Epithelial cell of alveolus of lung (primary cell): ENCODE measurements at places on chromosomes 2 and 18. TPM values are rescaled to one million over a fixed set of nuclear protein-coding genes. Genes with fewer than 3 reads are reported as not detected.

Gene CNDP1
- not detected in 2 replicates for total RNA-seq

Gene CASP10
- total RNA-seq, result 0.88 and 2.2 TPM in 2 replicates

Gene LRRTM4
- not detected in 2 replicates for total RNA-seq

Gene SLC23A3
- total RNA-seq, result 1.4 TPM in 1 of 2 replicates, not detected in the other

Gene FBXO36
- total RNA-seq, result 4.3 and 9.1 TPM in 2 replicates

Gene ZBTB7C
- under 0.01 TPM in 1 of 2 replicates, not detected in the other for total RNA-seq

Gene CROCC2
- total RNA-seq, result 0.80 TPM in 1 of 2 replicates, not detected in the other

Gene MAL
- not detected in 2 replicates for total RNA-seq

Gene ANKRD23
- total RNA-seq, result 1.2 and 1.7 TPM in 2 replicates

Gene LTBP1
- total RNA-seq, result 334 and 453 TPM in 2 replicates

Gene LOXHD1
- total RNA-seq, result not detected in 2 replicates

Gene NETO1
- not detected in 2 replicates for total RNA-seq

Gene ERLEC1
- 46.0 and 79.6 TPM in 2 replicates for total RNA-seq

Gene TYMS
- total RNA-seq, result 39.8 and 41.2 TPM in 2 replicates
